ENCODE measurements at places on chromosomes 3 and 15. TPM values are rescaled to one million over a fixed set of nuclear protein-coding genes. Genes with fewer than 3 reads are reported as not detected.

The MAP6D1 gene
- total RNA-seq: 1.8 TPM

The FRMD4B gene
- total RNA-seq: 49.5 TPM

The FEZF2 gene
- not detected for total RNA-seq

The POLQ gene
- total RNA-seq: 0.29 TPM

The CRYGS gene
- 5.9 TPM for total RNA-seq

The IL16 gene
- 11.1 TPM for total RNA-seq

The CPOX gene
- total RNA-seq: 22.1 TPM

The ST3GAL6 gene
- 52.6 TPM for total RNA-seq

The DNAJA4 gene
- total RNA-seq: 28.1 TPM

The PEX11A gene
- total RNA-seq: 64.2 TPM

The KPNA4 gene
- 39.2 TPM for total RNA-seq

The LRRC57 gene
- 23.3 TPM for total RNA-seq

The MST1 gene
- total RNA-seq: 21.2 TPM

The CSPG4 gene
- total RNA-seq: 17.0 TPM

The GOLGA8H gene
- 1.6 TPM for total RNA-seq

The CMSS1 gene
- 35.4 TPM for total RNA-seq

The MCTP2 gene
- total RNA-seq: 25.9 TPM

The TTC21A gene
- total RNA-seq: 13.1 TPM

The CCDC12 gene
- 50.2 TPM for total RNA-seq

The ACAD11 gene
- total RNA-seq: 30.4 TPM

The ONECUT1 gene
- total RNA-seq: not detected

The ROBO2 gene
- total RNA-seq: 1.4 TPM

The ADAMTS17 gene
- total RNA-seq: 8.0 TPM

The NTRK3 gene
- 23.6 TPM for total RNA-seq

The PLA2G4F gene
- 2.0 TPM for total RNA-seq

The ADAMTS7 gene
- total RNA-seq: 7.4 TPM

The SI gene
- total RNA-seq: not detected

The PAQR5 gene
- total RNA-seq: 2.0 TPM

The NAA80 gene
- 8.5 TPM for total RNA-seq

The MESD gene
- total RNA-seq: 32.9 TPM

The SSUH2 gene
- total RNA-seq: 0.15 TPM

The PDZRN3 gene
- total RNA-seq: 79.6 TPM

The CIDEC gene
- 153 TPM for total RNA-seq

The CHRM5 gene
- not detected for total RNA-seq

The GMNC gene
- total RNA-seq: under 0.01 TPM

The SCAANT1 gene
- not detected for total RNA-seq

Measured in breast epithelium (tissue), 4 donors.